ENCODE measurements at places on chromosomes 3 and 15.

- H3K27me3 ChIP-seq: no peaks in the 10 kb centered on the region
- H3K27ac ChIP-seq: no peak overlapping the region
- H3K4me3 ChIP-seq: no peak overlapping the region
- no peaks in the 10 kb centered on the region for H3K36me3 ChIP-seq
- DNase-seq: no peak
These were observed 363.6 kb downstream of the CHST2 start for GRCh38 chr3:143483214-143483613.

DNA sequence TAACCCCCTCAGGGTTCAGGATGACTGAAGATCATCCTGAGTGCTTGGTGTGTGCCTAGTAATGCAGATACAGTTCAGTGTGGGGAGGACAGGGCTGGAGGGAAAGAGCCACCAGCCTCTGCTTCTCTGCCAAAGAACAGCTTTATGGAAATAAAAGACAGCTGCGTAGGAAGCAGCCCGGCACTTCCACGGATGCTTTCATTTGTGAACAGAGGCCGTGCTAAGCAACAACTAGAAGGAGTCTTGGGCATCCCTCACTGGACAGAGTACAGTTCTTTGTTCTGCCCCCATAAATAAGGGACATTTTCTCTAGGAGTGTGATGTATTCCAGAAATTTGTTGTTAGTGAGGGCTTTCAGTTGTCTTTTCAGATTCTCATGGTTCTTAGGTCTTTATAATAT lies 194.8 kb upstream of the RGMA start:
- no peak overlapping the region for H3K4me3 ChIP-seq
- H3K27ac ChIP-seq: no peak overlapping the region
- H3K27me3 ChIP-seq: no peaks in the 10 kb centered on the region
- no peak for DNase-seq
- no peaks in the 10 kb centered on the region for H3K36me3 ChIP-seq

DNA sequence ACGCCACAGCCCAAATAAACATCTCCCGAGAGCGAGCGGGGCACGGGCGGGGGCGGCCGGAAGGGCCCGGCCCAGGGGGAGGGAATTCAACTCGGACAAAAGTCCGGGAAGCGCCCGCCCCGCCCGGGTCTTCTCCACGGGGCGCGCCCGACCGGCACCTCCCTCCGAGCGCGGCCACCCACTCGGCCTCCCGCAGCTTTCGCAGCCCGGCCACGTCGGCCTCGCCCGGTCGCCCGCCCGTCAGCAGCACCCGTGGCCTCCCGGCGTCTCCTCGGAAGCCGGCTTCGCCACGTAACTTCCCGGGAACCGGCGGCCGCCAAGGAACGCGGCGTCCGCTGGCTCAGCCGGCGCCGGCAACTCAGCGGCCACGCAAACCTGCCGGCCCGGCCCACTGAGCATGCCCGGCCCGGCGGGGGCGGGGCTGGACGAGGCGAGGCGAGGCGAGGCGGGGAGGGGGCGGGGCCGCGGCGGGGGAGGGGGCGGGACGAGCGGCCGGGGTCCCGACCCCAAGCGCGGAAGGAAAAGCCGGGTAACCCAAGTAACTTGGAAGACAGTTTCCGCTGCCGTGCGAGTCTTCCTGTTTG lies at the start of gene TJP1:
Gene TJP1 (minus strand): TSS at position 369 of the 584 bp plus-strand sequence. CDS start 440 bp downstream, outside the sequence.
- H3K4me1 ChIP-seq: peaks cover 21% of the 10 kb centered on the region
- peak within 1 kb of the TSS; percentile 82 for H3K4me3 ChIP-seq
- H3K27ac ChIP-seq: peak within 1 kb of the TSS; percentile 82
- no peaks in the 10 kb centered on the region for H3K27me3 ChIP-seq

DNA sequence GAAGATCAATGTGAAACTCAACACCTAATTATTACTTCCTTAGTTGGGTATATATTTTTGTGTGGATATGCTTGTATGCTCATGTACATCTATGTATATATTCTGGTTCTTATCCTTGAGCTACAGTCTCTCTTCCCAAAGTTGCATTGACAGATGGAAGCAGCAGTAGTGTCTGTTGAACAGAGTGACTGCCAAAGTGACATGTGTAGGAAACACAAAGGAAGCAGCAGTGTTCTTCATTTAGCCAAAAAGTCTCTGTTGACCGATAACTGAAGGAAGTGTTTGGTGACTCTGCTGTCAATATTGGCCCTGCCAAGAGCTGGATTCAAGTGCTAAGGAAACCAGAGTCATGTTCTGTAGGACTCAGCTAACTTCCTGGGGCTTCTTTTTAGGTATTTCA lies 123.8 kb downstream of the C3orf70 start:
- no peaks in the 10 kb centered on the region for H3K27me3 ChIP-seq
- H3K4me1 ChIP-seq: no peaks in the 10 kb centered on the region
- H3K4me3 ChIP-seq: no peak overlapping the region
- no peak overlapping the region for H3K27ac ChIP-seq
- DNase-seq: no peak
- no peaks in the 10 kb centered on the region for H3K36me3 ChIP-seq

Measured in Panc1 (cell line).